Effector CD4-positive, alpha-beta T cell (primary cell): ENCODE measurements at places on chromosomes 12 and 14.

GRCh38 chr12:91529829-91530228 is 347.2 kb upstream of the DCN start:
- DNase-seq = no peak

DNA sequence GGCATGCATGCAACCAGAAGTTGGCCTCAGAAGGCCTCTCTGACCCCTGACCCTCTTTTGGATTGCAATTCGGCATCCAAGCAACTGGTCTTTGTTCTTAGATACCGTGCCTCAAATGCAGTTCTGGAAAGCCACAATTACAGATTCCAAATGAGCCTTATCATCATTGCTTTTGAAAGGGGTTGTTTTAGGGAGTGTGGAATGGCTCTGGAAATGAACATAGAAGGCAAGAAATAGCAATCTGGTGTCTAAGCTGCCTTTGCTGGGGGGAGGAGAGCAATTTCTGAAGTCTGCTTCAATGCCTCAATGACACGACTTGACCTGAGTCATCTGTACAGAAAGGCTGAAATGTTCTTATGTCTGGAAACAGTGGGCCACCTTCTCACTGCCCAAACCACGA is 250.1 kb downstream of the NUAK1 start:
- no peak for DNase-seq

- no peak for DNase-seq
Measured at GRCh38 chr12:115984616-115985015, 292.9 kb downstream of the MED13L start.

GRCh38 chr14:99564926-99565259 is 39.1 kb downstream of the CCDC85C start:
- DNase-seq = no peak

GRCh38 chr12:18045446-18045992 is 44.5 kb downstream of the RERGL start:
- DNase-seq = no peak

DNA sequence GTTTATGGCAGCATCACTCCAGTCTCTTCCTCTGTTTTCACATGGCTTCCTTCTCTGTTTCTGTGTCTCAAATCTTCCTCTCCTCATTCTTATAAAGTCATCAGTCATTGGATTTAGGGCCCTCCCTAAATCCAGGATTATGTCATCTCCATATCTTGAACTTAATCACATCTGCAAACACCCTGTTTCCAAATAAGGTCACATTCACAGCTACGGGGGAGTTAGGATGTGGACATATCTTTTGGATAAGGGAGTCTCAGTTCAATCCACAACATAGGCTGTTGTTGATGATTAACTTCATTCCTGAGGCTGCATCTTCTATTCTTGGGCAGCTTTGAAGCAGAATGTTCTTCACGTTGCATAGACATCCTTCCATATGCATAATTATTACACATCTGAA is 40.3 kb upstream of the NTF3 start:
- DNase-seq = no peak

DNA sequence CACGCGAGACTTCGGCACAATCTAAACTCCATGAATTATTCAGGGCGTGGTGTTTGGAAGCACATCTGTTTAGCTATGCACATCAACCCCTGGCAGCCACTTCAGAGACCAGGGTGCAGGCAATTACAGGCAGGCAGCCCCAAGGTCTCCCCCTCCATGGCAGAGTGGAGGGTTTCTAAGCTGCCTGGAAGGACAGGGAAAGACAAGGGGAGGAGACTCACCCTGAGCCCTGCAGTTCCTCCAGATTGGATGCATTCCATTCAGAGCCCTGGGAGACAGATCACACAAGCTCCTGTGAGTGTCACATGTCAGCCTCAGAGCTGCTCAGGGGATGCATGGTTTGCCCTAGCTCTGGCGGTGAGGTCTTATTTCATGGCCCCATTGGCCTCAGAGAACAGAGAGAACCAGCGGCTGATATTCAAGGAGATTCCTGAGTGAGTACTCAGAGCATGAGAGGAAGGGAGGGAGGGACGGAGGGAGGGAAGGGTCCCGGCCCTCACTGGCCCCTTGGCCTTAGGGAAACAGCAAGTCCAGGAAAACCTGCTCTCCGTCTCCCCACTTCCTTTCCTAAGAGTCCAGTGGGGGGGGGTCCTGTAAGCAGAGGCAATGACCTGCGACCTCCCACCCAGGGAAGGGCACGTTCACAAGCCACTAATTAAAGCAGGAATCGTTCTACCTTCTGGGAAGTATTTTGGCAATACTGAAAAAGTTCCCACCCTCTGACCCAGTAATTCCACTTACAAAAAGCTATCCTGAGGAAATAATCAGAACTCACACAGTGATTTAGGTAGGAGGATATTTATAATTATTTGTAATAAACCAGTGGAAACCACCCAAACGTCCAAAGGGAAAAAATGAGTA is 55.1 kb downstream of the SSH1 start:
- no peak for DNase-seq

GRCh38 chr12:53506881-53507602 is at the start of gene NPFF:
NPFF (minus strand) TSS chr12:53507484; CDS start chr12:53507474, 10 bp downstream.
- no peak for DNase-seq

- no peak for DNase-seq
Measured at GRCh38 chr12:53505555-53506449, 1.5 kb downstream of the NPFF start.

GRCh38 chr12:53097207-53097563 is 282 bp upstream of the IGFBP6 start:
- no peak for DNase-seq

DNA sequence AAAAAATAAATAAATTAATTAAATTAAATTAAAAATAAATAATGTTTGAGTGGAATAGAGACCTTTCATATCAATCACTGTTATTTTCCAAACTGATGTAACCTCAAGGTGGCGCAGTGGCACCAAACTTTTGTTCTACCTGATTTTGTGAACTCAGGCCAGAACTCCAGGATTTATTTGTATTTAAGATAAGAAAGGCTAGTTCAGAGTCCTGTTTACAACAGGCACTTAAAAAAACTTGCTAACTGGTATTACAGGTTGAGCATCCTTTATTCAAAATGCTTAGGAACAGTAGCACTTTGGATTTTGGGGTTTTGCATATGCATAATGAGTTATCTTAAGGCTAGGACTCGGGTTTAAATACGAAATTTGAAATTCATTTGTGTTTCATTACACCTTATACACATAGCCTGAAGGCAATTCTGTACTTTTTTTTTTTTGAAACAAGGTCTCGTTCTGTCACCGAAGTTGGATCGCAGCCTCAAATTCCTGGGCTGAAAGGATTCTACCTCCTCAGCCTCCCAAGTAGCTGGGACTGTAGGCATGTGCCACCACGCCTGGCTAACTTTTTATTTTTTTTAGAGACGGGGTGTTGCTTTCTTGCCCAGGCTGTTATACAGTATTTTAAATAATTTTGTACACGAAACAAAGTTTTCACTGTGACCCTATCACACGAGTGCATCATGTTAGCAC is 32.4 kb downstream of the YY1 start:
- peak; percentile 30 for DNase-seq

DNA sequence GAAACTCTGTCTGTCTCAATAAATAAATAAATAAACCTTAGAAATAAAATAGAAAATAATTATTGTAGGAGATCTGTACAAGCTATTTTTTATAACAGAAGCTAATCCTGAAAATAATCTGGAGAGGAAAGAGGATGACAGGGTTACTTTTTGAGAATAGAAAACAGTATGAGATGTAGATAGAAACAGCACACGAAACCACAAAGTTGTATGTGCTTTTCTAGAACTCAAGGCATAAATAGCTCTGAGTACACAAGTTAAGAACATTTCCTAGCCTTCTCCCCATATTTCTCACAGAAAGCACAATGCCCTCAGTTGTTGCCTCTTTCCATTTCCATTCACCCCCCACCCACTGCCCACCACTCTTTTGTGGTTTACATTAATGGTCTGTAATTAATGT is 35.7 kb downstream of the SLC38A4 start:
- no peak for DNase-seq

DNA sequence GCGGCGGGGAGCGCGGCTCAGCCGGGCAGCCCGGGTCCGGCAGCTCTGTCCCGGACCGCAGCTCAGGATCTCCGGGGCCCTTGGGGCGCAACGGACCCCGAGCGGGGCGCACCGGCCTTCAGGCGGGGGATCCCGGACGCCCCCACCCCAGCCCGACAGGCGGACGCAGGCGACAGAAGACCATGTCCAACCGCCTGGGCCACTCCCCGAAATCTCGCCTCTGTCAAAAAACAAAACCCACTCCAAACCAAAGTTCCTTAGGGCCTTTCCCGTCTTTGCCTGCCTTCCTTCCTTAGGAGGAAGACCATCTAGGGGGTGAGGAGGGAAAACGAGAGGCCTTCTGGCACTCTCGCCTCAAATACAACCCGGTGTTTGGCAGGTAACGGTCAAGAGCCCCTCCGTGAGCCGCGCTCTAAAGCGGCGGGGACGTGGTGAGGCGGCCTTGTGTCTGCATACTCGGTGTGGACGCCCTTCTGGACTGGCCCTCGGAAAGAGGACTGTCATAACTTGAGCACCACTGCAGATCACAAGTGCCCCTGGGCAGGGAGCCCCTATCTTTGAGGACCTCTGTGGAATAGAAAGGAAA is 604 bp downstream of the HCFC2 start:
- no peak for DNase-seq

- DNase-seq = no peak
Measured at GRCh38 chr12:116319898-116320621, 42.6 kb upstream of the MED13L start.
